ENCODE measurements at places on chromosomes 3 and 15.
A peak's percentile ranks its signal among the peaks of the same experiment; 100 is the strongest.

GRCh38 chr3:57545636-57546268, 1.6 kb upstream of the DNAH12 start:
- DNase-seq: no peak

GRCh38 chr3:65817553-65818126, 221.1 kb downstream of the MAGI1 start:
- DNase-seq: no peak

- no peak for DNase-seq
Measured at GRCh38 chr3:10145685-10146084, 4.1 kb downstream of the VHL start.

DNA sequence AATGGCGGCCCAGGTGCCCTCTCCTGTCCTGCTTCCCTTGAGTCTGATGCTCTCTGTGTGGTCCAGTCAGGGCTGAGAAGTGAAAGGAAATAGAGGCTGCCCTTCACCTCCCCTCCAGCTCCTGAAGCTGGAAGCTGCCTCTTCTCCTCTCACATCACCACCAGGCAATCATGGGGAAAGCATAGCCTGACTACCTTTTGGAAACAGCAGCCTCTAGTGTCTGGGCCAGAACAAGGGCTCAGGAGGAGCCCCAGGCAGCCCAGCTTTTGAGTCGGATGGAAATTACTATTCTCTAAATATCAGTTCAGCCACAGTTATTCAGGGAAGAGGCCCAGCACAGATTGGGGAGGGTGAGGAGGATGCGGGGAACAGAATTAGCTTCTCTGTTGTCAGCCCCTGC, 43.3 kb upstream of the CCDC174 start:
- no peak for DNase-seq

GRCh38 chr3:161274691-161275298, 53.7 kb downstream of the NMD3 start:
- DNase-seq: no peak

DNA sequence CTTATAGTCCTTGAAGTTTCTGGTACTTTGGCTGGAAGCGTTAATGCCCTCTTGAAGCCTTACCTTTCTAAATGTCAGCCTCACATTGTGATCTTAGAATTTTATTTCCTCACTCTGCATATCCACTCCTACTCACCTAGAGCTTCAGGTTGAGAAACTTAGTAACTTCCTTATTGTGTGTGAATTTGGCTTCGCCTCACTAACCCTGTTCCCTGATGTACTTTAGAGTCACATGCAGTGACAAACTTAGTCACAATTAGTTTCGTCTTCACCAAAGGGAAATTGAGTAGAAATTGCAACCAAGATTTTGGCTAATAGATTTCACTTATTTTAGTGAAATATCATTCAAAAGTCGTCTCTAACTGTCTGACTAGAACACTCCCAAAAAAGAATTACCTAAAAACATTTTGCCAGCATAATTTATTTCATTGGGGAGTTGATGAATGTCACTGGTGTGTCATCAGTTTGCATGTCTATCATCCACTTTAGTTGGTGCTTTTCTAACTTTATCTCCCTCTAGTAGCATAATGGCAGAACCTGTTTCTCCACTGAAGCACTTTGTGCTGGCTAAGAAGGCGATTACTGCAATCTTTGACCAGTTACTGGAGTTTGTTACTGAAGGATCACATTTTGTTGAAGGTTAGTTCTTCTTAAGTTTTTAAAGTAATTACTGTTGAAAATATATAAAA, 960 bp downstream of the MFN1 start:
- DNase-seq: no peak

DNA sequence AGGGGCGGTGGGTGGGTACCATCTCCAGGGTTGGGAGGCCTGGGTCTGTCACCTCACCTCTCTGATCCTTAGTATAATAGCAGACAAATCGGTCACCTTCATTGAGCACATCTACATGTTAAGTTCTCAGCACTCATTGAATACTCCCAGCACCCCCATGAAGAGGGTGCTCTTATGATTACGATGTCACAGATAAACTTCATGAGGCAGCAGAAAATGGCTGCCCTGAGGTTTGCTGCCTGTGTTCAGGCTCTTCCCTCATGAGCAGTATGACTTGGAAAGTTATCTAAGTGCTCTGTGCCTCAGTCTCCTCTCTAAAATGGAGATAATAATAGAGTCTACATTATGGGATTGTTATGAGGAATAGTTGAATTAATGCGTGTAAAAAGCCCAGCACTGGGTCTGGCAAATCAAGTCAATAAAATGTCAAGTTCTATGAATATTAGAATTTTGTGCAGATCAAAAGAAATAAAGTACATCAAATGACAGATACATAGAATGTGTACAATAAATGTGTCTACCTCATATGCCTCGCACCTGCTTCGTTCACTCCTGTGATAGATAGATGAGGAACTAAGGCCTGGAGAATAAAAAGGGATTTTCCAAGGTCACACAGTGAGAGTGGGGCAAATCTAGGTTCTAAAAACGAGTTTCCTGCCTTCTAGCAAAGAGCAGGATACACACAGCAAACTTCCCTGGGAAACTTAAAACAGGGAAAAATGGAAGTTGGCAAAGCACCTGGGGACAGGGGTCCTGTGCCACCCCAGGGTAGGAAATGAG, 142.2 kb upstream of the MRPS22 start:
- no peak for DNase-seq

GRCh38 chr3:39028546-39028945, 23.2 kb downstream of the SCN11A start:
- DNase-seq: no peak

GRCh38 chr3:101861789-101862415, 12.6 kb downstream of the NFKBIZ start:
- no peak for DNase-seq

GRCh38 chr3:8839607-8840325, 70.4 kb upstream of the OXTR start:
- DNase-seq: no peak

DNA sequence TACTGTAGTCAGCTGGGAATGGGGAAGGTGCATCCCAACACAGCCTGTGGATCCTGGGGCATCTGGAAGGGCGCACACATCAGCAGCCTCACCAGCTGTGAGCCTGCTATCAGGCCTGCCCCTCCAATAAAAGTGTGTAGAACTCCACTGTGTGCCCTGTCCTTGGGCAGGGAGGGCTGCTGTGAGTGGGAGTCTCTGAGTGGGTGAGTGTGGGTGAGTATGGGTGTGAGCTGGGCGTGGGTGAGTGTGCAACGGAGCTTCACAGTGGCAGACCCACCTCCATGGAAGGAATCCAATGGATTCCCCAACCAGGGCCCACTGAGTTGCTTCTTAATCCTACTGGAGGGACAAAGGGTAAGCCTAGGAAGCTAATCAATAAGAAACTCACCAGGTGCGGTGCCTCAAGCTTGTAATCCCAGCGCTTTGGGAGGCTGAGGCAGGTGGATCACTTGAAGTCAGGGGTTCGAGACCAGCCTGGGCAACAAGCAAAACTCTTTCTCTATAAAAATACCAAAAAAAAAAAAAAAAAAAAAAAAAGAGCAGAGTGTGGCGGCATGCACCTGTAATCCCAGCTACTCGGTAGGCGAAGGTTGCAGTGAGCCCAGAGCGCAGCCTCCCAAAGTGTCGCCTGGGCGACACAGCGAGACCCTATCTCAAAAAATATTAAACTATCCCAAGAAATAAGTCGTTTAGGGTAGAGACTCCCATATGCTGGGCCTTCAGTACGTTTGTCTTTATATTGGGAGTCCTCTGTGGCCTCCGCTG, 555 bp upstream of the RCCD1 start:
- DNase-seq: no peak

- no peak for DNase-seq
Measured at GRCh38 chr3:51338632-51339031, 46.5 kb upstream of the MANF start.

DNA sequence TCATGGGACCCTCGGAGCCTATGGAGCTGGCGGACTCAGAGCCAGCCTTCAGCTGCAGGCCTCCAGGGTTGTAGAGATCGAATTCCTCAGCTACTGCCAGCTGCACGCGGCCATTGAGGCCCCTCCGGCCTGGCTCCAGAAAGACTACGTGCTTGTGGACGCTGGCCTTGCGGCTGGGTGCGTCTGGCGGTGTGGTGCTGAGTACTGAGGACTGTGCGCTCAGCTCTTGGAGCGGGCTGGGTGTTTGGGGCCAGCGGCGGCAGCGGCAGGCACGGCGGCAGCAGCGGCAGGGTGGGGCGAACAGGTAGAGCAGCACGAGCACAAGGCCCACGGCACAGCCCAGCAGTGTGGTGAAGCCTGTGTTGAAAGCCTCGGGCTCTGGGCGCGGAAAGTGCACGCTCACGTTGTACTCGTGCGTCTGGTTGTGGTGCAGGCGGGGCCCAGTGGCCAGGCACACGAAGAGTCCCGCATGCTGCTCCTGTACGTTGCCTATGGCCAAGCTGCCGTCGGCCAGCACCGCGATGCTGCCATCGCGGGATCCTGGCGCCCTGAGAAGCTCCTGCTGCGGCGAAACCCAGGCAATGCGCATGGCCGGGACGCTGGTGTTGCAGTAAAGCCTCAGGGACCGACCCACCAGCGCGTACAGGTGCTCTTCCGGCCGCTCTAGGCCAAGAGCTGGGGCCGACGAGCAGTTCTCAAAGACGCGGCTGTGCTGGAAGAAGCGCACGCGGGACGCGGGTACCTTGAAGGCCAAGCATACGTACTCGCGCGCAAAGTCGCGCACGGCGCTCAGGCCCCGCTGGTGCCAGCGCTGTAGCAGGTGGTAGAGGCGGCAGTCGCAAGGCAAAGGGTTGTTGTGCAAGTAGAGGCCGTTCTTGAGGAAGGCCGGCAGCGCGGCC, 1.3 kb downstream of the AMIGO3 start:
- DNase-seq: no peak

- peak; percentile 50 for DNase-seq
Measured at GRCh38 chr3:9399746-9400145, 2.3 kb downstream of the SETD5 start.

GRCh38 chr3:133394561-133395311, 5.1 kb upstream of the BFSP2 start:
- DNase-seq: no peak

- no peak for DNase-seq
Measured at GRCh38 chr3:15601046-15601398, 347 bp downstream of the HACL1 start.

DNA sequence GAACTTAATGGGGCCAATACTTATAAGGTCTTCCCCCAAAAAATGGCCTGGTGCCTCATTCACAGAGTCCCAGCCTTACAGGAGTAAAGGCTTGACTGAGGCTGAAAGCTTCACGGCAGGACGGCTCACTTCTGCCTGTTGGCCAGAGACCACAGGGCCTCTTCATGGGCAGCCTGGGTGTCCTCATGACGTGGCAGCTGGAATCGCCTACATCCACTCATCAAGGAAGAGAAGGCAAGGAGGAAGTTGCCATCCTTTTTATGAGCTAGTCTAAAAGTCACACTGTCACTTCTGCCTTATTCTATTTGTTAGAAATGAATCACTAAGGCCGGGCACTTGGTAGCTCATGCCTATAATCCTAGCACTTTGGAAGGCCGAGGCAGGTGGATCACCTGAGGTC, 89.3 kb upstream of the DGKG start:
- DNase-seq: no peak

- no peak for DNase-seq
Measured at GRCh38 chr3:111087924-111088469, 16.4 kb downstream of the NECTIN3 start.

- DNase-seq: no peak
Measured at GRCh38 chr15:29784413-29784812, 37.9 kb downstream of the TJP1 start.

GRCh38 chr3:109899925-109900324, 562.6 kb upstream of the DPPA4 start:
- no peak for DNase-seq

DNA sequence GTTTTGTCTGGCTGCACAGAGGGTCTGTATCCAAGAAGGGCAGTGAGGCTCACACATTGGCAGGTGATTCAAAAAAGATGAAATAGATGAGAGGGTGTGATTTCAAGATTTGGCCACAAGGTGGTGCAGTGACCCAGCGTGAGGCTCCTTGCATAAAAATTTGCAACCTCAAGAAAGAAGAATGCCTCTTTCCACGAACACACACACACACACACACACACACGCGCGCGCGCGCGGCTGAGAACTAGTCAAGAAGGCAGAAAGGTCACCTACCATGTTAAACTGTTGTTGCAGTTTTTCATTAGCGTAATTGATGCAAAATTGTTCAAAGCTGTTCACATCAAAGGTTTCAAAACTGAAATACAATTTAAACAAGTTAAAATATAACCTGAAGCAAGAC, 39.2 kb downstream of the MYO5C start:
- DNase-seq: peak; percentile 28

DNA sequence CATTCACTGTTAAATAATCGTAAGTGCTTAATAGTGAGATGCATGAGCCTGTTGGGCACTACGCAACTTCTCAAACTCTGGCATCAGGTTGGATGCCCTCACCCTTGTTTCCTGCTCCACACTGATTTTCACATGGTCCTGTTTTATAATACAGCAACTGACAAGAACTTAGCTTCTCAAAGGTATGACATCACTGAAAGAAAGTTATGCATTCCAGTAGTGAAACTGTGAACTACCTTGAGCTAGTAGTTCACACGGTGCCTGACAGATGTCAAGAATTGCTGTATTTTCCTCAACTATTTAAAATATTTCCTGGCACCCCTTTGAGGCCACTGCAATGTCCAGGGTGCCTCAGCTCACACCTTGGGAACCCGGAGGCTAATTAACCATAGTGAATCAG, 327.5 kb downstream of the RORA start:
- DNase-seq: no peak

- no peak for DNase-seq
Measured at GRCh38 chr3:59128685-59129084, 78.9 kb upstream of the CFAP20DC start.

- no peak for DNase-seq
Measured at GRCh38 chr3:44803298-44803697, 41.7 kb downstream of the KIF15 start.

- DNase-seq: no peak
Measured at GRCh38 chr3:120498556-120499346, 48.0 kb upstream of the FSTL1 start.

DNA sequence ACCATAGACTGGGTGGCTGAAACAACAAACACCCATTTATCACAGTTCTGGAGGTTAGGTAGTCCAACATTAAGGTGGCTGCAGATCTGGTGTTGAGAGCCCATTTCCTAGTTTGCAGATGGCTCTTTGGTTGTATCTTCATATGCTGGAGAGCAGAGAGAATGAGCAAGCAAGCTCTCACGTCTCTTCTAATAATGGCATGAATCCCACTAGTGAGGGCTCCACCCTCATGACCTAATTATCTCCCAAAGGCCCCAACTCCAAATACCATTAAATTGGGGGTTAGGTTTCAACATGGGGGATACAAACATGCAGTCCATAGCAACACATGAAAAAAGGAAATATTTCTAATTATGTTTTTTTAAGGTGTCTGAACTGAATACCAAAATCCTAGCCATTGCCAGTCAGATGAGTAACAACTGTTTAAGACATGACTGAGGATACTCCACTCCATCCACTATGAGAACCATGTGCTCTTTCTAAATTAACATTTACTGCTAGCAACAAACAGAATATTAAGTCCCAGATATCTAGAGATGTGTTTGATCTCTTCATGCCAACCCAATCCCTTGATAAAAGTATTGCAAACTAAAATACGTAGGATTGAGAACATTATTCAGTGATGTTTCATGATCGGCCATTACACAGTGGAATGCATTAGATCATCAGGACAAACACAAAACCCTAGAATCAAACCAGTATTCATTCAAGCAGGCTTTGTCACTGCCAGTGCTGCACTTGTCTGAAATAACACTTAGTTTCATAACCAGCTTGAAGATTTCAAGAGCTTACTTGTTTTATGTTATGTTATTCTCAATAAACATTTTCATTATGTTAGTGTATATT, 340.3 kb downstream of the SLC9A9 start:
- DNase-seq: no peak

Data from amygdala (tissue), 56 donors.